ENCODE measurements at places on chromosomes 4 and X.
A peak's percentile ranks its signal among the peaks of the same experiment; 100 is the strongest.

DNA sequence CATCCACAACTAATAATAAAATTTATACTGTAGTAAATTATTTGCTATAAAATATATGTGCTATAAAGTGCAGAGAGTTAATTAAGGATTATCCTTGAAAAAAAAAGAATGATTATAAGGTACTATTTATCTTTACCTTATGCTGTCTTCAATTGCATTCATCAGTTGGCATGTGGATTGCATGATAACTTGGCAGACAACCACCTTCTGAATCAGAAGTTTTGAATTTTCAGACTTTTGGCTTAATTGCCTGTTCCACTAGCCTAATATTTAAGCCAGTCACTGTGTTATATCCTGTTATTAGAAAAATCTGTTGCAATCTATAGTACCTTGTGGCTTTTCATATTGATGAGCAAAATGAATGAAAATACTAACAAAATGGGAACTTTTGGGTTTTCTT lies 1040.3 kb upstream of the PCDH10 start:
- no peak for DNase-seq

- DNase-seq: no peak
Measured at GRCh38 chrX:63918611-63919010, 133.6 kb upstream of the ARHGEF9 start.

- no peak for DNase-seq
Measured at GRCh38 chr4:54065282-54066087, 1.1 kb upstream of the CHIC2 start.

GRCh38 chr4:113147498-113148111 lies 98.2 kb downstream of the ANK2 start:
- DNase-seq: no peak

DNA sequence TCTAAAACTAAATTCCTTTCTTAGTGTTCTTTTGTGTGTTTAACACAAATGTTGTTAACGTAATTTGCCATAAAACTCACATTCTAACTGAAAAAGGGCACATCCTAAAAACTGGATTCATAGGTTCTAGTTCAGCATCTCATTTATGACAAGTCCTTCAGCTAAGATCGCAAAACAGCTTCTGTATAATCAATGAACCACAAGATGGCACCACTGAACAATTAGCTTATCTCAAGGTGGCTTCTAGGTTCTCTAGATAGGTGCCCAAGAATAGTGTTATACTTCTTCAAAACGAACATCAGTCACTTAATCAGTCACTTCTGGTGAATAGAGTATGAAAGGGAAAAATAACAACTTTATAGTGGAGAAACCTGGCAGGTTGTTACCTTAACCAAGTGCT lies 54.3 kb downstream of the NRK start:
- no peak for DNase-seq

DNA sequence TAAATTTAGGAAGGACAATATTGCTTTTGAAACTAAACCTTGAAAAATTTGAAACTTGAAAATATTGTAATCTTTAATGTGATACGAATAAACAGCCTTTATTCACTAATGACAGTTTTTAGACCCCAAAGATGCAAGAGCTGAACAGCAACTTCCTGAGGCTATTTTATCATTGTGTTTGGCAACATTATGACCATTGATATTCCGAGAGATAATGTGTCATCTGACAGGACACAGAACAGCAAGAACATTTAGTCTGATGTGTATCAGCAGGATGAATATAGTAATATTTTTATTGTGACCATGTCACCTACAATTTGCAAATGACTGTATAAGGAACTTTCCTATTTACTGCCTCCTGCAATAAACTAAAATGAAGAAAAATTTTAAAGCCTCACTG lies 316.0 kb downstream of the ADAM29 start:
- DNase-seq: no peak

DNA sequence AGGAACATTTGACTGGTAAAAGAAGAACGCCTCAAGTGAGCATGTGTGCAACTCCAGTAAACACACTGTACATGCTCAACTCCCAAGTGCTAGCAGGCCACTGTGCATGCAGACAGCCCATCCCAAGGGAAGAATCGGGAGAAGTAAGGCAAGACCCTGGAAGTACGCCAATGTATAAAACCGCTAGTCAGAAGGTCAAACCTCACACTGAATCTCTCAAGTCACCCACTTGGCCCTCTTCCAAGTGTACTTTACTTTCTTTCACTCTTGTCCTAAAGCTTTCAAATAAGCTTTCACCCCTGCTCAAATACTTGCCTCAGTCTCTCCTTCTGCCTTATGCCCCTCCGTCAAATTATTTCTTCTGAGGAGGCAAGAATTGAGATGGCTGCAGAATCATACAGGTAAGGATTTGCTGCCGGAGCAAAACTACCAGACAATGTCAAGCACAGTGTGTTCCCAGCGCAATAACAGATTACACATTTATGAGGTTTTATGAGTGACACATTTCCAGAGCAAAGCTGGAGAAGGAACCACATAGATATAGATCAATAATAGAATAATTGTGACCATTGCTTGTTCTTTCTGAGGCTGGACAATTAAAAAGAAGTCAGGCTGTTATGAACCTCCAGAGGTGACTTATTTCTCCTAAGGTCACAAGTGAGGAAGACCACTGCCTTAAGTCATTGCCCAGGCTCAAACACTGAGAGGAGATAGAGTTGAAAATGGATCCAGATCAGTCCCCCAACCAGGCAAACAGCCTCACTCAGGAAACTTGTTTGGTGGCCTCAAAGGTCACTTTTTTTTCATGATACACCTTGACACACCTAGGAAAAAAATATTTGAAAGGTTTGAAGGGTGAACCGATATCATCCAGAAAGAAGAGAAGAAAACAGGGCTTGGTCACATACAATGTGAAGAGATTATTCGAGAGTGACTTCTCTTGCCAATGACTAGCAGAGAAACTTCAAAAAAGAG lies 26.3 kb downstream of the CXCL1 start:
- DNase-seq: no peak

DNA sequence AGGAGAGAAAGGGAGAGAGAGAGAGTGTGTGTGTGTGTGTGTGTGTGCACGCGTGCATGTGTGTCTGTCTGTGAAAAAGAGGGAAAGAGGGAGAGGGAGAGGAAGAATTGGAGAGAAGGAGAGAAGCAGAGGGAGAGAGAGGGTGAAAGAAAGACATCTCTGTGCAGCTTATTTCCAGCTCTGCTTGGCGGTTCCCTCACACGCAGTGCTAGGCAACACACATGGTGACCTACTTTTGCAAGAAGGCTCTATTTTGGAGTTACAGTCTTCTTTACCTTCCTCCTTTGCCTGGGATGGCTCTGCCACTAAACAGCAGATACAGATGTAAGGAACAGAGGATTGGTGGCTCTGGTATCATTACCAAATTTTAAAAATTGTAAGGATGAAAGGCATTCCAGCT lies 40.1 kb downstream of the SLC16A2 start:
- DNase-seq: no peak

DNA sequence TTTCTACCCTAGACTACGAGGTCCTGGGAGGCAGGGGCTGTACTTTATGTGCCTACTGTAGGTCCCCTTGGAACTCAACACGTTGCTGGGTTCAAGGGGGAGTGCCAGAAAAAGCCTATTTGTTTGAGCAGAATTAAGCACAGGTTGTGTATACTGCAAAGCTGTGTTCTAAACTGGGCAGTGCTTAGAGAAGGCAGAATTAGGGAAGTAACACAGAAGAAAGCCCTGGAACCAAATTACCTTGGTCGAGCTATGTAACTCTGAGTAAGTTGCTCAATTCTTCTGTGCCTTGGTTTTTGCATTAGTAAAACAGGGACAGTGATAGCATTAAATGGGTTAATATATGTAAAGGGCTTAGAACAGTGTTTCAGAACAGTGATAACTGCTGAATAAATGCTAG lies 245.0 kb upstream of the SFRP2 start:
- DNase-seq: no peak

- DNase-seq: no peak
Measured at GRCh38 chr4:38306482-38307071, 346.4 kb downstream of the PTTG2 start.

DNA sequence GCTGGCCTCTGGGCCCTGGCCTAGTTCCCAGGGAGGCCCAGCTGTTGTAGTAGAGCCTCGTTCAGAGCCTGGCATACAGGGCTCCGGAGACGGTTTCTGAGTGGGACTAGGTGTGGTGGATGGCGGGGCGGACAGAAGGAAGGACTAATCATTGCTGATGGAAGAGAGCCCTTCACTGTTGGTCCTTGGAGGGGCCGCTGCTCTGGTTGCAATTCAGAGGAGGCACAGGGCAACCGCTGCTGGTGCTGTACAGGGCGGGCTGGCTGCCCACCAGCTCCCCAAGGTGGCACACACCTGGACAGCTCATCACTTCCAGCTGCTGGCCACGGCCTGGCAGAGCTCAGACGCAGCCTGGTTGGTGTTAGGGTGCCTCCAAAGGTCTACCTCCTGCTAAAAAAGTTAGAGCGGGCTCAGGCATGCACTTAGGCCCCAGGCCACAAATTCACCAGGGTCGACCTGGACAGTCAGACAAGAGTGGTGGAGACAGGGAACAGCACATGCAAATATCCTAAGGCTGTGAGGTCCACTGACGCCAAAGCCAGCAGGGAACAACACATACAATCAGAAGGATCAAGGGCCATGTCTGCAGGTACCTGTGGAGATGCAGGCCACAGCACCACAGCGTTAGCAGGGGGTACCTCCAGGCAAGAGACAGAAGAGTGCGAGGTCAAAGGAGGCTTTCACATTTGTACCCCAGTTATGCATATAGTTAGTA lies 7.5 kb upstream of the RNF4 start:
- no peak for DNase-seq

DNA sequence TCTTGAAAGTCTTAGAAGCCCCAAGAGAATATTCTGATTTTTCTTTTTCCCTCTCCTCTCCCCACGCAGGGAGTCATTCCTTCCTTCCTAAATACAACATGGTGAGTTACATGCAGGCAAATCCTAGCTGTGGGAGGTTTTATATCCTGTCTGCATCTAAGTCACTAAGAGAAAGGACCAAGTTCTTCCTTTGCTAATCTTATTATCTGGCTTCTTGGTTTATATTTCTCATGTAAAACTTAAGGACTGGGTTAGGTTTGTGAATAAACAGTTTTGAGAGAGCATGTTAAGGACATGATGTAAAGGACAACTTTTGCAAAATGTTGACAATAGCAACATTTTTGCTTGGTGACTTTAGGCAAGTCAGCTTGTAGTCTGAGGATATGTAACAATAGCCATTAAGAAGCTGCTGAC lies 5.1 kb upstream of the CXCL9 start:
- no peak for DNase-seq

DNA sequence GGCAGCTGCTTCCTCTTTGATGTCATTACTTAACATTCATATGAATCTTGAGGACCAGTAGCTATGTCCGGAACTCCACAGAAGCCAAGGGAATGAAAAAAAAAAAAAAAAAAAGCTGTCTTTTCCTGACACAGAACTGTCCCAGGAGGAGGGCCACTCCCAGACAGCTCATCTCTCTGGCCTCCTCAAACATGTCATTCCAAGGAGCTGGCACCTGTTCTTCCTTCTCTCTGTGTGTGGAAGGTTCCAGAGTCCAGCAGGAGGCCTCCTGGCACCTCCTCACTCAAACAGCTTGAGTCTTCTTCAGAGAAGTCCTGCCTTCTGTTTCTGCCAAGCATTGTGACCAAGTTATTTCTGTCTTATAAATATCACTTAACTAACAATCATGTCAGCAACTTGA lies 458.5 kb downstream of the AFF2 start:
- DNase-seq: no peak

- DNase-seq: peak; percentile 60
Measured at GRCh38 chrX:85243761-85244449, at the start of the genes SATL1 and ZNF711. SATL1 (minus strand) TSS chrX:85243779; CDS start chrX:85108968, 134,811 bp downstream. ZNF711 (plus strand) TSS chrX:85243991; CDS start chrX:85247573, 3,582 bp downstream.

DNA sequence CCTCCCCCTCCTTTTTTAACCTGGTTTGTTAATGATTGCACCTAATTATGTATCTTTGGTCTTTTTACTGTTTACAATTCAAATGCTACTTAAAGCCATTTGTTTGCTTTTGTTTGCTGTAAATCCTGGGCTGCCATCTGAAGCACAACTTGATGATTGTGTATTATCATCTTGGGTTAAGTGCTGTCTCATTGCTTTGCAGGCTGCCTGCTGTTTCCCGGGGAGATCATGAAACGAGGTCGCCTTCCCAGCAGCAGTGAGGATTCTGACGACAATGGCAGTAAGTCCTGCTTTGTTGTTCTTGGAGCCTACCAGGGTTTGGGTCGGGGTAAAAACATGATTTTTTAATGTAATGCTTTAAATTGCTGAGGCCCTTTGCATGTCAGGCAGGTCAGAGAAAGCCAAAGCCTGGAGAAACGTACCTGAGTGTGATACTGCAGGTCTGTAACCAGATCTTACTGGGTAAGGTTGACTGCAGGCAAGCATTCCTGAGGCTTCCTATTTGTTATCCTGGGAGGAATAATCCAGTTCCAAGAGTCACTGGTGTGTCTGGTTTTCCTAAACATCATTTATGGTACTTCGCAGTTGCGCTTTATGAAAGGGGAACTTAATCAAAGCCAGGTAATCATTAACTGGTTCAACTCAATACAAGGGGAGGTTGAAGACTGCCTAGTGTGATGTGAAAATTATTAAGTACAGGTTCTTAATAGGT lies 22.2 kb downstream of the JADE1 start:
- no peak for DNase-seq

DNA sequence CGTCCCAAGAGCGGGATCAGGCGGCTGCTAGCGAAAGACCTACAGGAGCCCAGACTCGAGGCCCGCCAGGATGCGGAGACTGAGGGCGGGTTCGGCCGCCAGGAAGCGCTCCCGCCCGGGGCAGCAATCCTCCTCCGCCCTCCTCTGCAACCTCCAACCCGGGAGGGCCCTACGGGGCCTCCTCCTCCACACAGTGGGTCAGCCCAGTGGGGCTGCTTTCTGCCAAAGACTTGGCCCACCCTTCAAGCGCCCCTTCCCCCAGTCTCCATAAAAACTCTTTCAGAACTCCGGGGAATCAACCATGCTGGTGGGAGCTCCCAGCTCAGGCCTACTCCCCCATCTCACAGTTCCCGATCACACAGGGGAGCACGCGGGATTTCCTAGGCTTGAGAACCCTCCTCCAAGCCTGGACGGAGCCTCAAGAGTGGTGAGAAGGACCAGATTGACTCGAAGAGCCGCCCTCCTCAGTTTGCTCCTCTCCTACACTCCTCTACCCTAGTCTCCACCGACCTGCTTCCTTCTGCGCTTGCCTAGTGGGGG lies 77.5 kb downstream of the RLIM start:
- no peak for DNase-seq

DNA sequence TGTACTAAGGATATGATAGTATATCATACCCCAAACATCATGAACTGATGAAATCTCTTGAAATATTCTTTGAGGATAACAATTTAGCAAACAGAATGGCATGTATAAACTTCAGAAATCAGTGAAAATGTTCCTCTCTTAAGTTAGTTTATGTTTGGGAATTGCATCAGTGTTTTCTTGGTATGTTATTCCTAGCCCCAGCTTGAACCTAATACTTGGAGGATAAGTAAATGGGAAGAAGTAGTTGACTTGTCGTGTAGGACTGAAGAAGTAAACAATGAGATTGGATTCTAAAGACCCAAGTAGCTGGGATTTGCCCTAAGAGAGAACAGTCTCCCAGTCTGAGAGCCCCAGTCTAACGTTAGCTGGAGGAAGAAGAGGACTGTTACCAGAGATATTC lies 355.7 kb downstream of the GALNTL6 start:
- no peak for DNase-seq

- peak; percentile 28 for DNase-seq
Measured at GRCh38 chr4:112284662-112285411, 867 bp downstream of the TIFA start.
